ENCODE measurements at places on chromosomes 16 and 17.

DNA sequence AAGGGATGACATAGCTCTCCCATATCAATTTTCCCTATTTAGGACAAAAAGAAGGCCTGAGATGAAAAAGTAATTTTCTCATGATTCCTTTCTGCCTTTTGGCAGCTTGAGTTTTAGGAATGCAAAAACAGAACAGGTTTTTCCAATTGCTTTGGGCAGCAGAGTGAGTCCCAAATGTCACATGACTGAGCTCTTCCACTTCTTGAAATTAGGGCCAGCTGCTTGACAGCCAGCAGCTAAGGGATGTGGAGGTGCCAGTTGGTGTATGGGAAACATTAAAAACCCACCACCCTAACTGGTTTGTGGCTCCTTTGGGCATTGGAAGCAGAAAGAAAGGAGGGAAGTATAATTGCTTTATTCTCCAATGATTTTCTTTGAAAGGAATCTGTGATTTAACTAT is 133.8 kb upstream of the FAM20A start:
- no peak for DNase-seq

- no peak for DNase-seq
Observed at GRCh38 chr16:49674990-49675389, 180.9 kb downstream of the ZNF423 start.

GRCh38 chr17:45090711-45091110 is 29.6 kb downstream of the NMT1 start:
- DNase-seq: no peak

GRCh38 chr17:1031711-1032110 is 34.8 kb downstream of the TIMM22 start:
- DNase-seq: no peak

GRCh38 chr17:1737531-1738291 is 5.0 kb upstream of the SERPINF2 start:
- no peak for DNase-seq

GRCh38 chr17:51595826-51596398 is 335.6 kb downstream of the UTP18 start:
- DNase-seq: no peak

- DNase-seq: no peak
Observed at GRCh38 chr16:50485232-50485631, 63.0 kb upstream of the NKD1 start.

DNA sequence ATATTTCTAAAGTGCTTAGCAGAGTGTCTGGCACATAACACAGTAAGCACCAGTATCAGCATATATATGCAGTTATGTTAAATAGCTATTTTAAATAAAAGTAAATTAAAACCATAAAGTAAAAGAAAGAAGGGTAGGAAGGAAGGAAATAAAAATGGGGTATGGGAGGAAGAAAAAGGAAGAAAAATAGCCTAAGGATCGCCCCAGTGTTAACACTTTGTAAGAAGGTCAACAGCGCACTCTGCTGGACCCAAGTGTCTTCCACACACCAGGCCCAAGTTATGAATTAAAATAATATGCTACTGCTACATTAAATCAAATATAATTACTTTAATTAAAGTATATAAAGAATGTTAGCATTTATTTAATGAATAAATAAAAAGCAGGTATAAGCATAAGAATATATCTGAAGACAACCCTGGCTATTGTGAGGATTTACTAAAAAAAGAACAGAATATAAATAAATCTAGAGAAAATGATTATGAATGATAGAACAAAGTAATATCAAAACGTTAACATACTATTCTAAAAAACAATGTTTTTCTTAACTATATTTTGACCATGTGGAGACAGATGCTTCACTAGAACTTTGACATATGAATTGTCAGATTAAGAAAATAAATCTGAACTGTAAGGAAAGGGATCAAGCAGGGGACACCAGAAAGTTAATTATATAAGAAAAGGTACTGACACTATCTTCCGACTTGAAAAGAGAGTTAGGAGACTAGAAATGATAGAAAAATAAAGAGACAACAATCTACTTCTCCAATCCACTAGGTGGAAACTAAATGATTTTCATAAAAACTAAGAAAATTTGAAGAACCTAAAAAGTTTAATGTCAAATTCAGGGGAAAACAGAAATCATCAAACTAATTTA is 25.9 kb downstream of the BRIP1 start:
- DNase-seq: peak; percentile 12

DNA sequence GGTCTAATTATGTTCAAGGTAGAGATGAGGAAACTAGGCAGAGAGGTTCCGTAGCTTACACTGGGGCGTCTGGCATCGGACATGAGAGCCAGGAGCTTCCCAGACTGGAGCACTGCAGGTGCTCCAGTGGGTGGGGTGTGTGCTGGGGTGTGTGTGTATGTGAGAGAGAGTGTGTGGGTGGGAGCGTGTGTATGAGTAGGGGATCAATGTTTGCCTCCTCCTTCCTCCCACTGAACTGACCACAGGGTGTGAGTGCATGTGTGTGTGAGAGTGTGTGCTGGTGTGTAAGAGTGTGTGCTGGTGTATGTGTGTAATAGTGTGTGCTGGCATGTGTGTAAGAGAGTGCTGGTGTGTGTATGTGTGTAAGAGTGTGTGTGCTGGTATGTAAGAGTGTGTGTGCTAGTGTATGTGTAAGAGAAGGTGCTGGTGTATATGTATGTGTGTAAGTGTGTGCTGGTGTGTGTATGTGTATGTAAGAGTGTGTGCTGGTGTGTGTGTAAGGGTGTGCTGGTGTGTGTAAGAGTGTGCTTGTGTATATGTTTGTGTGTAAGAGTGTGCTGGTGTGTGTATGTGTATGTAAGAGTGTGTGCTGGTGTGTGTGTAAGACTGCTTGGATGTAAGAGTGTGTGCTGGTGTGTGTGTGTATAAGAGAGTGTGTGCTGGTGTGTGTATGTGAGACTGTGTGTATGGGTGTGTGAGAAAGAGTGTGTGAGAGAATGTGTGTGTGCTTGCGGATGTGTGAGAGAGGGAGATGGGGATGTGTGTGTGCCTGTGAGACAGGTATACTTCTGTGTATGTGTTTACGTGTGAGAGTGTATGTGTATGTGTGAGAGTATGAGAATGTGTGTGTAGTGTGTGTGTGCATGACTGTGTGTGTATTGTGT is 139.9 kb downstream of the MRM1 start:
- DNase-seq: no peak

GRCh38 chr16:1425616-1426370 is 5.1 kb upstream of the PERCC1 start:
- DNase-seq: no peak

Measured in T-helper 2 cell (primary cell).